ENCODE measurements at places on chromosomes 7 and 10.

- DNase-seq, result peak; percentile 39
These were observed 318.2 kb upstream of the CELF2 start for GRCh38 chr10:10699427-10699826.

DNA sequence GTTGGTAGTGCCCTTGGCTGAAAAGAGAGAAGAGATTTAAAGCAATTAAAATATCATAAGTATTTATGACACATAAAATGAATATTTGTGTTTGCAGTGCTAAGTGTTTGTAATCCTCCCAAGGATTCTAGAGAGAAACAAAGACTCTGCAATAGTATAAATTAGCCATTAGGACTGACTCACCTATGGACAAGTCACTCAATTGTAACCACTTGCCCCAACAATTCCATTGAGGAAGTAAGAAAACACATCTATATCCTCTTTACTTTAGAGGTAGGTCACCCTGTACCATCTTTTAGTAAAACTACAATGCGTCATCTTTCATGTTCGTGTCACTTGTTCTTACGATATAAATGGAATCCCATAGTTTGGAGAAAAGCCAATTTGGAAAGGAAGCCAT is 85.7 kb upstream of the INHBA start:
- no peak for DNase-seq

- DNase-seq, result no peak
These were observed 24.5 kb downstream of the BLVRA start for GRCh38 chr7:43782768-43783555.

DNA sequence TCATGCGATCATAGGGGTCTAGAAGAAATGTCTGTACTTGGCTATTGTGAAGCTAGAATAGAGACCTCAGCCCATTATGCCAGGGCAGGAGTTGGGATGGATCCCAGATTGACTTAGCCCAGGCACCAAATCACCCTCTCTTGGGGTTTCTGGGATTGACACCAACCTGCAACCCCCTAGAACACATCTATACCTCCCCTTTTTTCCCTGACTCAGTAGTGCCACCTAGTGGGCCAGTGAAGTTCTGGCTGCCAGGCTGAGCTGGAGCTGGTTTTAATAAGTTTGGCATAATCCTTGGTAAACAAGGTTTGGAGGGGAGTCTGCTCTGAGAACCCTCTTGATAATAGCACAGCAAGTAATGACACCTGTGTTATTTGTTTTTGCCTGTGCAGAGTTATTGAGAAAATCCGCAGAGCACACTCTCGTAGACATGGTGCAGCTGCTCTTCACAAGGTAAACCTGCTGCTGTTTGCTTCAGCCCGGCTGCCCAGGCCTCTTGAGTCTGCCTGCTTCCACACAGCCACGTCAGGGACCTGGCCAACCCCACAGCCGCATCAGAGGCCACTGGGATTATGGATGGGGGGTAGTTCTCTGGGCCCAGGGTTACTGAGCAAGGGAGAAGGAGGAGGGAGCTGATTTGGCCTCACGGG is 43.3 kb upstream of the NFKB2 start:
- peak; percentile 13 for DNase-seq

- DNase-seq, result peak; percentile 68
These were observed 59.1 kb downstream of the ARMC3 start for GRCh38 chr10:22986771-22987542.

DNA sequence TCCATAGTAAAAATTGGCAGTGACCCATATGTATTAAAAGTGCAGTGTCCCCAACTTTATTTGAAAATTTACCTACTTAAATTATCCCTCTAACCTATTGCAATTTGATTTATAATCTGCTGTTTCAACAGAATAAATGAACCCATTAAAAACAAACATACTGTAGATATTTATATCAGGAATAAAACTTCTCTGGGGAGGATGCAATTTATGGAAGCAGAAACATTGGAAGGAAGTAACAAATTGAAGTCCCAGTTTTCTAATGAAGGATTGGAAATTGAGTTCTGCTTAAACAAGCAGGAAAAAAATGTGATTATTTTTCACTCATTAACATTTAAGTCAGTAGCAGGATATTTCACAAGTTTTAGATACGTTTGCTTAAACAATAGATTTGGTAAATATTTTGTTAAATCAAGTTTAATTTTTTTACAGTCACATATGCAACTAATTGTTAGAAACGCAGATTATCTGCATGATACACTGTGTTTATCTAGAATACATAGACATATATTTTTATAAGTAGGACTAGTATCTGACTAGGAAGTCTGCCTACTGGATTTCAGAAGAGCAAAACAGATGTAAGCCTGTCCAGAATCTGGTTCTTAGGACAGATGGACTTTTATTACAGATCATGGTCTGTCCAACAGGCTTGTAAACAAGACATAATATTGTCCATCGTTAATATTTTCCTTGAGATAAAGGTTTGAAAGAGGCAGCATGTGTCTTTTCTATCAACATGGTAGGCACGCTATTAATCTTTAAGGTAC is 5.3 kb downstream of the AGMO start:
- no peak for DNase-seq

GRCh38 chr10:129962031-129962871 is 1.8 kb downstream of the EBF3 start:
- DNase-seq, result no peak

DNA sequence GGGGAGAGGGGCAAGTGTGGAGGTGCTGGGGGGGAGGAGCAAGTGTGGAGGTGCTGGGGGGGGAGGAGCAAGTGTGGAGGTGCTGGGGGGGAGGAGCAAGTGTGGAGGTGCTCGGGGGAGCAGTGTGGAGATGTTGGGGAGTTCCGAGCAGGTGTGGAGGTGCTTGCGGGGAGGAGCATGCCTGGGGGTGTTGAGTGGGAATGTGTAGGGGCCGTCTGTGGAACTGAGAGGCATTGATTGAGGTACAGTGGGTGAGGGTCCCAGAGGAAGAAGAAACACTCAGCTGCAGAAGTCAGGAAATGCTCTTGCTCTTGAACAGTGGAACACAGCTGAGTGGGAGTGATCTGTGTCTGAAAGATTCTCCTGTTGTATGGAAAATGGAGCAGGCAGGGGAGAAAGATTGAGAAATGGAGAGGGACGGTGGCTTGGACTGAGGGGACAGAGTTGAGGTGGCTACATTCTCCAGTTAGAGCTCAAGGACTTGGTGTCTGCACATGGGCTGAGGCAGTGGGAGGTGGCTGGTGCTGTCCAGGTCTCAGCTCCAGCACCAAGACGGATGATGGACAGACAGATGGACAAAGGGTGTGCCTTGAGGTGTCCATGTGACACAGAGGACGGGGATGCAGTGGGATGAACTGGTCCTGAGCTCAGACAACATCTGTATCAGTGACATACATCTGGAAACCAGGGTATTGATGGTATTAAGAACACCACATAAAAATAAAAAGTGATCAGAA is 25.2 kb upstream of the NCAPG2 start:
- no peak for DNase-seq

DNA sequence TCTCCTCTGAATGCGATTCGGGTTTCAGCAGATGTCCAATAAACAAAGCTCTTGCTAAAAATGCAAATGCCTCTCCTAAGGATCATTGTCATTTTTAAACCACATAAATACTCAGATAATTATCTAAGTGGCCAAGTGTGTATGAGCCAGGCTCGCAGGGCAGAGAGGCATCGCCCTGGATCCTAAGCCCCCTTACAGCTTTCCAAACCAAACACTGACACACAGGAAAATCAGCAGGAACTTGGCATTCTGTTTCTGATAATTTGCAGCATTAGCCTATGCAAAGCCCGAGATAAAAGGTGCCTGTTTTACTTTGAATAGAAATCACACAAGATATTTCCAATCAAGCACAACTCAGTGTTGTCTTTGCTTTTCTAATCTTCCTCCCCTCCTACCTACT is 134.4 kb downstream of the ABCA13 start:
- DNase-seq, result no peak

- peak; percentile 63 for DNase-seq
These were observed 153.9 kb downstream of the BMPER start for GRCh38 chr7:34059136-34059828.

DNA sequence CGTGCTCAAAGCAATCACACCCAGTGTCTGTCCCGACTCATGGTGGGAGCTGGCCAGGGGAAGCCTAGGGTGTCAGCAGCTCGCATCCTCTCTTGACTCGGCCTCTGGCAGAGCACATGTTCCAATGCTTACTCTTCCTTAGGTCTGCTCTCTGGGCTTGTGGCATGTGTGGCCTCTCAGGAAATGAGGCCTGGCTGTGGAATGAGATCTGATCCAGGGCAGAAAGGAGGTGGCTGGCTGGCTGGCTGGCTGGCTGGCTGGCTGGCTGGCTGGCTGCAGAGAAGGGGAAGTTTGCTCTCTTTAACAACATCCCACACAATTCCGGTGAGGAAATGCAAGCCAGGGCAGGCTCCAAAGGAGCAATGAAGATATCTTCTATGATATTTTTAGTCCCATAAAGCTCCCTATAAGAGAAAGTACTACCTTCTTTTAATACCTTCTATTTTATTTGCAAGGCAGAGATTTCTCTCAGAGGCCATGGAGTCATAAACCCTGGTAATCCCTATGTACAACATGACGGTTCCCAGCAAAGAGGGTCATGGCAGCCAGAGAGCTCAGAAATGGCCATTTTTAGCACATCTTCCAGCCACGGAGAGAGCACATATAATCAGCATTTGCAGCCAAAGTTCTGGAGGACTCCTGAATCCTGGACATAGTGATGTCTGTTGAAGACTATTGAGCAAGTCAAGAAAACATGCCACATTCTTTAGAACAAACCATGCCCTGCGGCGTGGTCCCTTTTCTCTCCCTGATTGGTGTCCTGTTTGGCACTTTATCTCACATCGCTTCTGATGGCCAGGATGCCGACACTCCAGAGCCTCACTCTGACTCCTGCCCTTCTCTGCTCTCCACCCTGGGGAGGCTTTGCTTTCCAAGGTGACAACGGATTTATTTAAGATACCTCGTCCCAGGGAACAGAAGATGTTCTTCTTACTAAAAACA is 153.7 kb downstream of the FANK1 start:
- no peak for DNase-seq

DNA sequence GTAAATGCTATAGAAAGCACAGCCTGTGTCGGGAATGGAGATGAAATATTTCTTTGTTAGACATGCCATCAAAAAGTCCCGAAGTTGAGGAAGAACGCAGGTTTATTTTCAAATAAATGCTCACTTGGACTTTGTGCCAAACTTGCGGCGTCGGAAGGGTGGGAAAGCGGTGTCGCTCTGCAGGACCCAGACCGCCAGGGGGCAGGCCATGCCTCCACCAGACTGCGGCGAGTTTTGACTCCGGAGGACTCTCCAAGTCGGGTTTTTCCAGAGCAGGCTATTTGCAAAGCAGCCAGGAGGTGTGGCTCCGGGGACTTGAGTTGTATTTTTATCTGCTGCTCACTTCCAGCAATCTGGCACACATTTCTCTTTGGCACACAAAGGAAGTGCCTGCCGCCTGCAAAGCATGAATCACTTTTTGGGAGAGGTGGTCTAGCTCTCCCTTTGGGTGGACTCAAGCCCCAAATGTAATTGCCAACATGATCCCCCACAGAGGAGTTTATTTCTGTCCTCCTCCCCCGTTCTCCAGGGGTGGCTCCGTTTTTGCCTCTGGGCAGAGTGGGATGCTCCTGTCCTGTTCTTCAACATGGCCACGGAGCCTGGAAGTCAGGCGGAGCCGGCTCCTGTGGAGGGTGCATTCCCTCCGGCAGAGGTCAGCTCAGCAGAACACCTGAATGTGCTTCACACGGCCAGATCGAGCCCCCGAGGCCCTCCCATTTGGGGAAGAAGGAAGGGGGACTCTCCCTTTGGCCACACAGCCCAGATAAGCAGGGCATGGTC is 82.3 kb upstream of the GPR26 start:
- DNase-seq, result peak; percentile 49

DNA sequence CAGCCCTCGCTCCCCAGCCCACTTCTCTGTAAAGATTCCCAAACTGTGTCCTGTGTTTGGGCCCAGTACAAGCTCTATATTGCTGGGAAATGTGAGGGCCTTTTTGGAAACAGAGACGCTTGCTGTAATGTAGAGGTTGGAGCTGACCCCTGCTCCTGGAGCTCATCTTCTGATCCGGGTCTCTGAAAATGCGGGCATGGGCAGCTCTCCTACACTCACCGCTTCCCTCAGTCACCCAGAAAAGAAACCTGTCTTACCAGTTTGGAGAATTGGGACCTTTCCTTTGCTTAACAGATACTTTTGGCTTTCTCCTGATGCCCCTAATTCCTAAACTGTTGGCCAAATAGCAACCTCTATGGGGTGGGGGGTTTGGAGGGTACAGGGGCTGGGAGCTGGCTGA is 18.2 kb downstream of the BAG3 start:
- DNase-seq, result no peak

DNA sequence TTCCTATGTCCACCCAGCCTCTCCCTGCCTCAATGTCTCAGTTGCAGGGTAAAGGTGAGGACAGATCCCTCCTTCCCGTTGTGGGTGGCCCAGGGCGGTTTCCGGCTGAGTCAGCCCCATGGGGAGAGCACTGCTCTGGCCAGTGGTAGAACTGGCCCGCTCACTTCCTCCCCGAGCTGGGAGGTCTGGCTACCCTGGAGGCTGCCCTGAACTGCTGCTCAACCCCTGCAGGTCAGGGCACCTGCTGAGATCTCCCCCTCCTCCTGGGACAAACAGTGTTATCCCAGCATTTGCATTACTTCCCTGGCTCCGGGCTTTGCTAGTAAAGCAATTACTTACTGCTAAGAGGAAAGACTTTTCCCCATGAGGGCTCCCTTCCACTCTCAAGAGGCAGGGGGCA is 21.4 kb upstream of the IMPDH1 start:
- no peak for DNase-seq

GRCh38 chr7:50725774-50726173 is 56.9 kb downstream of the GRB10 start:
- DNase-seq, result no peak

- DNase-seq, result no peak
These were observed 3.0 kb downstream of the ACHE start for GRCh38 chr7:100892364-100893317.
